Brain (organoid and tissue), 16 donors: ENCODE measurements at places on chromosomes 2 and 18. TPM values are rescaled to one million over a fixed set of nuclear protein-coding genes. Genes with fewer than 3 reads are reported as not detected.

MYO7B gene
- polyA plus RNA-seq = 0.46 TPM

SRD5A2 gene
- not detected for polyA plus RNA-seq

FBLN7 gene
- polyA plus RNA-seq = 32.4 TPM

PROM2 gene
- 1.7 TPM for polyA plus RNA-seq

IL1RL1 gene
- 1.7 TPM for polyA plus RNA-seq

DBI gene
- 253 TPM for polyA plus RNA-seq

DSG2 gene
- 0.19 TPM for polyA plus RNA-seq

SCG2 gene
- 63.4 TPM for polyA plus RNA-seq

SERPINB3 gene
- polyA plus RNA-seq = not detected

B4GALT6 gene
- polyA plus RNA-seq = 3.4 TPM

SH2D6 gene
- polyA plus RNA-seq = 1.8 TPM

TSPYL6 gene
- polyA plus RNA-seq = not detected

MFF gene
- 77.1 TPM for polyA plus RNA-seq

CCDC178 gene
- polyA plus RNA-seq = 2.8 TPM

IL36G gene
- polyA plus RNA-seq = not detected

PPP1CB gene
- polyA plus RNA-seq = 38.3 TPM

CLEC4F gene
- polyA plus RNA-seq = not detected

CDH20 gene
- 10.3 TPM for polyA plus RNA-seq

DQX1 gene
- not detected for polyA plus RNA-seq

OTOS gene
- 3.5 TPM for polyA plus RNA-seq

AP1S3 gene
- polyA plus RNA-seq = 0.88 TPM

MYOM1 gene
- 3.1 TPM for polyA plus RNA-seq

IL36A gene
- polyA plus RNA-seq = not detected

APCDD1 gene
- polyA plus RNA-seq = 36.8 TPM

PROC gene
- 0.59 TPM for polyA plus RNA-seq

GALNT13 gene
- polyA plus RNA-seq = 1.7 TPM

SOWAHC gene
- polyA plus RNA-seq = 3.0 TPM

RAB12 gene
- 15.1 TPM for polyA plus RNA-seq

TMEM200C gene
- polyA plus RNA-seq = 4.3 TPM

IL1F10 gene
- not detected for polyA plus RNA-seq

FAP gene
- 0.32 TPM for polyA plus RNA-seq

ATP8B1 gene
- polyA plus RNA-seq = 1.8 TPM

CNOT9 gene
- 38.1 TPM for polyA plus RNA-seq

GULP1 gene
- 0.73 TPM for polyA plus RNA-seq

MAPRE3 gene
- 130 TPM for polyA plus RNA-seq

IL37 gene
- not detected for polyA plus RNA-seq

RND3 gene
- polyA plus RNA-seq = 1.5 TPM

CACNB4 gene
- 1.1 TPM for polyA plus RNA-seq

CPS1 gene
- 1.5 TPM for polyA plus RNA-seq

TMEM185B gene
- polyA plus RNA-seq = 7.3 TPM

SKA1 gene
- polyA plus RNA-seq = 12.1 TPM

CHST10 gene
- 15.6 TPM for polyA plus RNA-seq

KLHL14 gene
- polyA plus RNA-seq = 9.5 TPM

ARL6IP6 gene
- polyA plus RNA-seq = 27.9 TPM

RAPH1 gene
- polyA plus RNA-seq = 7.3 TPM
